ENCODE measurements at places on chromosomes 3 and 15.

DNA sequence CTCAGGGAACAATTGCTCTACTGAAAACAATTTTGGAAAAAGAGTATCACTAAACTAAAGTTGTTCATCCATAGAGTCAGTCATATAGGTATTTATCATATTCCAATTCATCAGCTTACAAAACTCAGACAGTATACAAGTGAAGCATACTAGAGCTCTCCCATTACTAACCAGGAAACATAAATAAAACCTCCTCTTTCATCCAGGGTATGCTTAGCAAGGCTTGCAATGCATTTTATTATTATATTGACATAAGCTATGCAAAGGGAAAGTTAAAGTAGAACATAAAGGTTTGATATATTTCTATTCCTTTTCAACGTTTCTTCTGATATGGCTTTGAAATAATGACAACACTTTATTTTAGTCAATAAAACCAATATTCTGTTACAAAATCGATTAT is 106.7 kb downstream of the GOLIM4 start:
- no peak for DNase-seq

DNA sequence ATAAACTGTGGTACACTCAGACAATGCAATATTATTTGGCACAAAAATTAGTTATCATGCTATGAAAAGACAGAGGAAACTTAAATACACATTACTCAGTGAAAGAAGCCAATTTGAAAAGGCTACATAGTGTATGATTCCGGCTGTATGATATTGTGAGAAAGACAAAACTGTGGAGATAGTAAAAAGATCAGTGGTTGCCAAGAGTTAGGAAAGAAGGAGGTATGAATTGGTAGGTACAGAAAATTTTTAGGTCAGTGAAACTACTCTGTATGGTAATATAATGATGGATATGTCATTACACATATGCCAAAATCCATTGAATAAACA is 458.8 kb upstream of the CBLB start:
- peak; percentile 29 for DNase-seq

DNA sequence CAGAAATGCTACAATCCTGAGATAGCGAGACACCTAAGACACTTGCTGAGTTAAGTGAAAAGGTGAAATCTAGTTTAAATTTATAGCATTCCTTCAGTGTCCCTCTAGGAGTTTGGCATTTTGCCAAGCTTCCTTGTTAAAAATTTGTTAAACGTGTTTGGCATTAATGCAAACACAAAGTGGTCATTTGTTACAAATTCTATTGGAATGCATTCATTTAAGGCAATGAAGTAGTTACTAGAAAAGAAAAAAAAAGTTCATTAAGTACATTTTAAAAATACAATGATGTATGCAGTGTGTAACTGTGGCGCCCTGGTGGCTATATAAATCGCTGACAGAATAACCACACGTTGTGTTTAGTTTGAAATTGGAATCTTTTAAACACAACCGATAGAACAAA is 31.3 kb upstream of the WNT5A start:
- DNase-seq = peak; percentile 69

- no peak for DNase-seq
These were observed 28.1 kb downstream of the ATP11B start for GRCh38 chr3:182821221-182821981.

DNA sequence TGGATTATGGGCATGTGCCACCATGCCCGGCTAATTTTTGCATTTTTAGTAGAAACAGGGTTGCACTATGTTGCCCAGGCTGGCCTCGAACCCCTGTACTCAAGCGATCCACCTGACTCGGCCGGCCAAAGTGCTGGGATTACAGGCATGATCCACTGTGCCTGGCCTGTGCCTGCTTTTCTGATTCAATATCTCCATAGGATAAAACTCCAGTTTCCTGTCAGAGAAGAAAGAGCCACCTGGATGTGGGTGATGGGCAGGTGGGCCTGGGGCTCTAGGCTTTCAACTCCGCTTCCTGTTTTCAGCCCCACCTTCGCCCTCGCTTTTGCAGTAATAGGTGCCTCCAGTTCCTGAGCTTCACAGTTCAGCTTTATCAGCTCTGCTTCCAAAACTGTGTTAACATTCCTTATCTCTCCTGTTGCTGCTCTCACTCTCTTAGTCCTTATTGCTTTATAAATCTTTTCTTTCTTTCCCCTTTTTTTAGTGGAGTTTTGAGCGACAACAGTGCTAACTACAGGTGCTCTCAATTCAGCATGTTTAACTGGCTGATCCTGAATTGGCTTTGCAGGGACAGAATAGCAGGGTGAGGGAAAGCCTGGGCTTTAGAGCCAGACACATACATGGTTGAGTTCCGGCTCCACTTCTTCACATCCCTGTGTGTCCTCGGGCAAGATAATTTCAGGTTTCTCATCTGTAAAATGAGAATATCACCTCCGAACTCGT is 21.1 kb upstream of the PDE8A start:
- no peak for DNase-seq

DNA sequence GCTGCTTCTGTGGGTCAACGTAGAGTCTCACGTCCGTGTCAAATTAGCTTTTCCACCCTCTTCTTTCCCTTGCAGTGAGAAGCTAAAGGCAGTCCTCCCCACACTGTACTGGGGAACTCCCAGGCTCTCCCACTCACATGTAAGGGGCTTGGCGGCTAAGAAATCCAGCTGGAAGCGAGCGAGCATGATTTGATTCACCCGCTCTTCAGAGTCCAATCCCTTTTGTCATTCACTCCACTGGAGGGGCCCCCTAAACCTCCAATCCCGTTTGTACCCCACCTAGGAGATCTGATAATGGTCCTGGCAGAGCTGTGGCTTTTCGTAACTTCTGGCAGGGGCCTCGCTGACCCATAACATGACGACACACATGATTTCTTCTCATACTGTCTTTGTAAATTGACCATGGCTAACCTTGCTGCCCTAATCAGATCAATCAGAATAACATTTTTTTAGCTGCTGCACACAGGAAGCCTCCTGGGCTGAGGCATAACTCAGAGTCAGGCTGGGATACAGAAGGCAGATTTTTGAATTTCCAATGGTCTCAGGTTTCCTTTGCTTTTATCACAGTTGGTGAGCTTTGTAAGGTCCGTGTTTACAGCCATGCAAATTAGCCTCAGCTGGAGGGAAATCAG is 235.2 kb downstream of the GREM1 start:
- DNase-seq = peak; percentile 60

DNA sequence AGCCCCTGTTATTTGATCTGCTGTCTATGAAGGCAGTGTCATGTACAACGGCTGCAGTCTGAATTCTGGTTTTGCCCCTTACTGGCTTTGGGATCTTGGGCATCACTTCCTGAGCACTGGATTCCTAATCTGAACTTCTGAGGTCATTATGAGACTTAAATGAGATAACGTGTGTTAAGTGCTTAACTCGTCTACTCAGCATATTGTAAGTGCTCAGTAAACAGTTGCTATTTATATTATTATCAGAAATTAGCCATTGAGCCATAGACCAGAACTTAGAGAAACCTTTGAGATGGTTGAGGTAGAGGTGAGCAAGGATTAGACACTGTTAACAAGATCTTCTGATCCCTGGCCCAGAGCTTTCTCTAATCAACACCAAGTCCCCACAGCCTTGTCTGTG is 284.1 kb upstream of the ONECUT1 start:
- no peak for DNase-seq

GRCh38 chr3:52195823-52196331 is 2.1 kb upstream of the ALAS1 start:
- DNase-seq = peak; percentile 23

GRCh38 chr3:193890016-193890897 is 245.7 kb upstream of the HES1 start:
- no peak for DNase-seq

DNA sequence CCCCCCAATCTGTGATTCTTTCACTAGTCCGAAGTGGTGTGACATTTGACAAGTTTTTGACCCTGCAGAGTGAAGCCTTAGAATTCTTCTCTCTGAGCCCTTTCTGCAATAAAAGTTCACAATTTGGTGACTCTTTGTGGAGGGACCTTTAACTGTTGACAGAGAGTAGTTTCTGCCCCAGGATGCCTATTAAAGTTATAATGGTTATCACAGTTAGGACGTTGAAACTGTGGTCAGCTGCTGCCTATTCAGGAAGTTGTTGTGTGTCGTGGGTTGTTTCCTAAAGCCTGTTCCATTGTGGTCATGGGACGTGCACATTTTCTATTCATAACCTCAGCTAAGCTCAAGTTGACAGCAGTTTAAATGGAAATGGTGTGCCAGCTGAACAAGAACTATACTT is 274.5 kb downstream of the NEK10 start:
- no peak for DNase-seq

GRCh38 chr3:150068440-150069153 is 97.9 kb upstream of the PFN2 start:
- DNase-seq = no peak

DNA sequence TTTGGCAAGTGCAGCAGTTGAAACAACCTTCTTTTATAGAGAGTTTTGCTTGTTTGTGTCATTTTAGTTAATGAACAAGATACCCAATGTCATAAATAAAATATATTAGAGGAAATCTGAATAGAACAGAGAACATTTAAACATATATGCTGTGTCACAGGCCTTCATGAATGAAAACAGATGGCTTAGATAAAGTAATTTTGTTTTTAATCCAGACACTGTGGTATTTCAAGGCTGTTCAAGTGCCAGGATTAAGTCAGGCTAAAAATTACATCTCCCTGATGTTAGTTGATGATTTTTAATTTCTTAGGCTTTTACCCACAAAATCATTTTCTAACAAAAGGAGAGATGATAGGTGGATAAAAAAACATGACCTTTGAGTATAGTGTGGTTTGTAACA is 4.9 kb upstream of the ACKR4 start:
- DNase-seq = no peak

GRCh38 chr3:52146811-52147210 is 7.4 kb downstream of the POC1A start:
- no peak for DNase-seq

DNA sequence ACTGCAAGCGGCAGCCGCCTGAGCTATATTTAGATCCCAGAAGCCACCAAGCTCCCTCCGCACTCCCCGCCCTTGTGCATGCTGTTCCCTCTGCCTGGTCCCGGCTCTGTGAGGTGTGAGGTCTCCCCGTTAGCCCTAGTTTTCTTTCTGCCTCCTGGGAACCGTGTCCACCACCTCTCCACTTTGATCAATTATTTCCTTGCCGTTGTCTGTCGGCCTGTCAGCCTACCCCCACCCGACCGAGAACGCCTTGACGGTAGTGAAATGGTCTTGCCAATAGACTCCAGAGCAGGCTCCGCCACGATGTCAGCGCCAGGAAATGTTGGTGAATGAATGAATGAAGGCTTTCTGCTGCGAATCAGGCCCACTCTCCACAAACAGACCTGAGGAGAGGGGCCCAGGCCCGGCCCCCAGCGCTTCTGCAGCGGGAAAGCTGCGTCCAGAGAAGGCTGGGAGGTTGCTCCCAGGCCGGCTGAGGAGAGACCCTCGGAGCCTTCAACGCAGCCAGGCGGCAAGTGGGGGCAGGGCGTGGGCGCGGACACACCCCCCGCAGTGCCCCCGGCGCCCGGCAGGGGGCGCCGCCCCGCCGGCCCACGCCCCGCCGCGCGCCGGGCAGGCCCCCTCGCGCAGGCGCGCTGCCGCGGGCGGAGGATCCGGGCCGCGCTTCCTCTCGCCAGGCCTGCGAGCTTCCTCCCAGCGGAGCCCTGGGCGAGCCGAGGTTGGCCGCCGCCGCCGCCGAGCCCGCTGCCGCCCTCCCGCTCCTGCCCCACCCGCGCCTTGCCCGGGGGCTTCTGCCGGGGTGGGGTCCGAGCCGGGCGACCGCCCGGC is at the start of gene CSK:
Gene CSK (plus strand): TSS at position 650 of the 828 bp plus-strand sequence. CDS start 16,218 bp downstream, outside the sequence.
- DNase-seq = peak; percentile 61
